CD8-positive, alpha-beta memory T cell (primary cell): ENCODE measurements at places on chromosomes 1 and 21.

GRCh38 chr1:188444526-188444925, 1615.8 kb downstream of the PLA2G4A start:
- DNase-seq: no peak

DNA sequence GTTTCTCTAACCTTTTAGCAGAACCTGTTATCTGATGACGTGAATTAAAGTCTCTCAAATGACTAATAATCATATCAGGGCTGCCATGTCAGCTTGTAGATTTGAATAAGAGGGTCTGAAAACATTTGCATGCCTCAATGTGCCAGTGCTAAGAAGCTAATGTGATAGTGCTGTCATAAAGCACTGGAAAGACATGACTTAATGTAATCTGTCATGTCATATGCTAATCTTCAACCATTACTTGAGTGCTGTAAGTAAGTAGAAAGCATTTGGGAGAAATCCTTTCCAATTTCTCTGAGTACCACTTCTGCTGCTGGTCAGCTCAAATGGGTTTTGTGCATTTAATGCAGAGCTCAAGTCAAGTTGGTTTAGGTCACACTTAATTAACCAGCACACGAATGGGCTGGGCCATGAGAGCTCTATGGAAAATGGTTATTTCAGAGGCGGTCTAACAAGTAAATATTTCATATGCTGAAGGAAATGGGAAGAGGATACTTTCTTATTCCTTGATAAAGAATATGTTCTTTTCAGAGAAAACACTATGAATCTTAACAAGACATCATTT, 609.2 kb downstream of the LMO4 start:
- DNase-seq: no peak

- no peak for DNase-seq
Measured at GRCh38 chr1:67580691-67581403, 104.2 kb upstream of the GADD45A start.

DNA sequence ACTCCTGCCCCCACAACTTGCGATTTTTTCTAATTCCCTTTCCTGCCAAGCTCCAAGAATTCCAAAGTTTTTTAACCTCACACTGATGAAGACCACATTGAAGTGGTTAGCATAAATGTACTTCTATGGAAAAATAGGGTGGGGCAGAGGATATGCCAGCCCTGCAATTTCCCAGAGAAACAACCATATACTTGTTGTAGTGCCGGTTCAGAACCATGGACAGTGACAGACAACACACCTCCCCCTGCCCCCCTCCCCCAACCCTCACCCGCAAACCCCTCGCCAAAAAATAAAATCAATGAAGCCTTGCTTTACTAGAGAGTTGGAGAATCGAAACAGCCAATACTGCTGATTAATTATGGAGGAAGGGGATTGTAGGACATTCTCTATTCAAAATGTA, 109.5 kb upstream of the GRIK3 start:
- no peak for DNase-seq

DNA sequence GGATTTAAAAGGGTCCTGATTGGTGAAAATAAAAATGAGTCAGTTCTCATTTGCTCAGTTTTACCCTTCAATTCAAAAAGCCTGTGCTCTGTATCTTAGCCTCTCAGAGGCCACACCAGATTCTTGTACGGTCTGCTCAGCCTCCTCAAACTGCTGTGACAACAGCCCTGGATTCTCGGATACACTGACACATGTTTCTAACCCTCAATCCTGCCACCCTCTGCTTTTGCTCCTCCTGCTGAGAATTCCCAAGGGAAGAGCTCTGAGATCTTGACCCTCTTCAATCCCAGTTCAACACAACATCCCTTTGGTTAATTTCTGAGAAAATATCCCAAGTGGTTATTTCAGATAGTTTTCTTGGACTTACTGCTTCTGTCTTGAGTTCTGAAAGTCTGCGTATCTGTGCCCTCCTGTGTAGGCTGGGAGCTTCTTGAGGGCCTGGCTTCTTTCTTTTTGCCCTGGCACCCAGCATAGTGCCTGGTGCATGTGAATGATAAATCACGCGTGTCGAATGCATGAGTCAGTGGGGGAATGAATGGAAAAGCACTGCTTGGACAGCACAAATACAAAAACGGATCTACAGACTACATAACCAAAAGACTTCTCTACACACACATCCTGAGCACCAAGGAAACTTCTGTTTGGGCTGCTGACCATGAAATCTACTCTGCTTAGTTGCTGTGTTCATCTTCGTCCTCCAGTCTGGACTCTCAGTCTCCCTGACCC, 24.5 kb downstream of the IRF2BP2 start:
- no peak for DNase-seq

DNA sequence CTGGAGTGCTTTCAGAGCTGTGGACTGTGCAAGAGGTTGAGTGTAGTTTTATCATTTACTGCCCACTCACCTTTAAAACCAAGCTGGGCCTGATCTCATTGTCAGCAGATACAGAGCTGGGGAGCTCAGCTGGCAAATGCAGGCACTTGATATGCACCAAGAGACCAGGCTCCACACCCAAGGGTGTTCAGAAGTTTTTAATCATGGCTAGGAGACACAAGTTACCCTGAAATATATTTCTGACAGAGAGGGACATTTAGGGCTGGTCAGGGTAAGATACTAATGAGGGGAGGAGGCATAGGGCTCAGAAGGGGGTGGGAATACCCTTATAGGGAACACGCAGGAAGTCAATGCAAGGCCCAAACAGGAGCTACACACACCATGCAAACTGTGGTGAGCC, 153.7 kb downstream of the ELAVL4 start:
- DNase-seq: no peak

- DNase-seq: no peak
Measured at GRCh38 chr1:53075206-53075605, 13.2 kb downstream of the PODN start.

- no peak for DNase-seq
Measured at GRCh38 chr1:75133750-75134646, at the start of gene LHX8. TSS of gene LHX8 (plus strand) at chr1:75134388. CDS start at chr1:75136615, 2,227 bp downstream.
